ENCODE measurements at places on chromosomes 11 and 22.
A peak's percentile ranks its signal among the peaks of the same experiment; 100 is the strongest.

GRCh38 chr22:22907551-22908494 is 20.2 kb downstream of the IGLL5 start:
- no peak for DNase-seq

DNA sequence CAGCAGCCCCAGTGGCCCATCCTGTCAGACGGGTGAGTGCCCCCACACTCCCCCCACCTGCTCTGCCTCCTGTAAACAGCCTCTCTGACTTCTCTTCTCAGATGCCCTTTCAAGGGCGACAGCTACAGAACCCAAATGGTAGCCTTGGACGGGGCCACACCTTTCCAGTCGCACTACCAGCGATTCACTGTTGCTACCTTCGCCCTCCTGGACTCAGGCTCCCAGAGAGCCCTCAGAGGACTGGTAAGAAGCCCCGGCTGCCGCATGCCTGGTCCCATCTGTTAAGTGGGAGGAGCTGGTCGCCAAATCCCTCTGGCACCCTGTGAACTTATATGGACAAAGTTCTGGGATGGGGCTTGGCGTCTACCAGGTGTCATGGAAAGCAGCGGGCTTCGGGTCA is 6.2 kb downstream of the ZP1 start:
- no peak for DNase-seq

DNA sequence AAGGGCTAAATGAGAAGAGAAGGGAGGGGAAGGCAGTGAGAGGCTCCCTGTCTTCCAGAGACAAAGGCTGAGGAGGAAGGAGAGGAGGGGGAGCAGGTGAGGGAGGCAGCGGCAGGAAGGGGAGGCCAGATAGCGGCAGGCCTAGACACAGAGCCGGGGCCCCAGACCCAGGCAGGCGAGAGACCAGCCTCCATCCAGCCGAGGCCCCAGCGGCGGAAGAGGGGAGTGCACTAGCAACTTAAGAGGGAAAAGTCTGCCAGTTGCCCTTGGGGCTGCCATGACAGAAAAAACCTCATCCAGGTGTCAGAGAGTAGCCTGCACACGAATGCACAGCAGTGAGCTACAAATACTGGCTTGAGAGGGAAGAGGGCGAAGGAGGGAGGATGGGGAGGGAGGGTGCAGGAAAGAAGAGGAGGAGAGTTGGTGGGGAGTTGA is 46.7 kb downstream of the IGLL1 start:
- DNase-seq, result peak; percentile 55

DNA sequence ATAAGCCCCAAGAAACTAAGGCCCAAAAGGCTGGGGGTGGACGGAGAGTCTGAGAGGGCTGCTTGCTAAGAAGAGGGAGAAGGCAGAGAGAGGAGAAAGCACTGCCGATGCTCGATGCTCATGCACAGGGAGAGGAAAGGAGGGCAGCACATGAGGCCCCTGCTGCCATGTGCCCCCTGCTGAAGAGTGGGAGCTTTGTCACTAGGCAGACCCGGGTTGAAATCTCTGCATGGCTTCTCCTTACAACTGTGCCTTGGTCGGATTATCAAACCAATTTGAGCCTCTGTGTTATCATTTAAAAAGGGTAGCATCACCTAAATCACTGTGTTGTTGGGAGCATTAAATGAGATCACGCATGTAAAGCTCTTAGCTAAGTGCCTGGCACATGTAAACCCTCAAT is 330.5 kb downstream of the NXPE2 start:
- no peak for DNase-seq

- no peak for DNase-seq
Measured at GRCh38 chr11:130478204-130478701, 29.8 kb downstream of the ADAMTS15 start.

GRCh38 chr11:69653406-69653960 is 12.5 kb downstream of the CCND1 start:
- no peak for DNase-seq

GRCh38 chr11:124867700-124868099 is 2.5 kb downstream of the ROBO3 start:
- no peak for DNase-seq

GRCh38 chr11:88284336-88285050 is 53.0 kb downstream of the CTSC start:
- DNase-seq, result no peak

GRCh38 chr11:445765-446588 is 4.1 kb upstream of the PTDSS2 start:
- DNase-seq, result no peak

DNA sequence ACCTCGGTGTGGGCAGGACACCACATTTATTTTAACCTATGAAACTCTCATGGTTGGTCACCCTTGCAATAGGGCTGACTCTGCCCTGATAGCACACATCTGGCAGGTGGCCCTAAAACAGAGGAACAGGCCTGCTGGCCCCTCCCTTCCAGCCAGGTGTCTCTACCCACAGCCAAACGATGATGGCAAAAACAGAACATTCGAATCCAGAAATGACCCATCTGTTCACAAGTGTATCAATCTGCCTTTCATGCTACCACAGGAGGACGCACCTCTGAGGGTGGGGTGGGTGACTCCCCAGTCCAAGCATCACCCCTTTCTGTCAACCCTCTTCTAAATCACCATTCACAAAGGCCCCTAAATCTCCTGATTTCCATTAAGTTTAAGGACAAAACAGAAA is 118.1 kb downstream of the ETS1 start:
- DNase-seq, result no peak

DNA sequence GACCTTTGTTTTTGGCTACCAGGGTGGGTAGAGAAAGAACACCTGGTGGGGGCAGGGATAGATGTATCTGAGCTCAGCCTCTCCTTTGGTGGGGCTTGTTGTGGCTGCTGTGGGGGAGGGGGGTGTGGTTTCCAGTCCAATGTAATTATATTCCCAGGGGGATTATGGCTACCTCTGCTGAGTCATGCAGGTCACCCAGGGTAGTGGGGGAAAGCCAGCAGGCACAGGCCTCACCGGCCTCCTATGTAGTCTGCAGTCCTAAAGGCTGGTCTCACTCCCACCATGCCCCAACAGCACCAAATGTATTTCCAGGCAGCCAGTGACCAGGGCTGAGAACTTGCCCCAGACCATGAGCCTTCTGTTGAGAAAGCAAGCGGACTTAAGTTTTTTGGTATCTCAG is 119.6 kb downstream of the DYNC2H1 start:
- DNase-seq, result no peak

GRCh38 chr11:125494031-125494360 is 2.1 kb downstream of the FEZ1 start:
- DNase-seq, result no peak

- DNase-seq, result no peak
Measured at GRCh38 chr11:100918551-100919500, 210.8 kb downstream of the PGR start.

DNA sequence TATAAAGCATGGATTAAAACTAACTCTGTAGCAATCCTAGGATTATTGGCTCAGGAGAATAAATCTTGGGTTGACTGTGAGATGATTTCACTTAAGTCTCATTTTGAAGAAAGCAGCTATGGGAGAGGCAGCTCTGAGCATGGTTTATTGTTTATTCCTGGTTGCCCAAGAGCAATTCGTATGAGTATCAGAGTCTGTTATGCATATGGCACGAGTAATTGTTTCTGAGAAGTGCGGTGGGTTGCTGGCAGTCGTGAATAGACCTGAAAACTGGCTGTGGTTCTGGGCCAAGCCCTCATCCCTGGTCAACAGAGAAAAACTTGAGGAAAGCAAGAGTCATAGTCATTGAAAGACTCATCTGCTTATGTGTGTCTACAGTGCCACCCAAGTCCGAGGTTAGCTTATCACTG is 26.8 kb downstream of the DIXDC1 start:
- DNase-seq, result no peak

DNA sequence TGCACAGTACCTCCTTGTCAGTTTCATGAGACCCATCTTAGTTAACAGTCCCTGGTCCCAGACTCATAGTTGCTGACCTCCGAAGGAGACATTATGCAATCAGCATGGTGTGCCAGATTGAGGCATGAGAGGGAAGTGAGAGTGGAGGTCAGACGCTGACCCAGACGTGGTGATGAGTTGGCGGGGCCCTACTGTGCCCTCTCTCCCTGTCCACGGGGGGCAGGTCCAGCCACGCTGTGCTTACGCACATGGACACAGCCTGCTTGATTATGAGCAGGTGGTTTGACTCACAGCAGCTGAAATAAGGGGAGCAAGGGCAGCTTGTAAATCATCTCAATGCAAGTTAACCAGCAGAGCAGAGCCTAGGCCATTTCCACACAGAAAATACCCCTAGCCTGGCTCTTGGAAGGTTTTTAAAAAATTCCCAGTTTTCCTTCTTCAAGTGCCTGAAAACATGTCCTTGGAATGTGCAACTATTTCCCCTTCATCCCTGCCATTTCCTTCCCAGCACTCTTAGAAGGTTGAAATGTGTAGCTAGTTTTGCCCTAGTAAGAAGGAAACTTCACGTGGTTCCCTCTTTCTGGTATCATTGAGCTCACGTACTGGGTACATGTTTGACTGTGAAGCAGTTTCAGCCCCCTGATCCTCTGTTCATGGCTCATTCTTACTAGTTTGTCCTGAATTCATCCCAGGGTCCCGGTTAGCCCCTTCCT is 122.6 kb upstream of the SORL1-AS1 start:
- DNase-seq, result no peak
